T-helper 2 cell (primary cell): ENCODE measurements at places on chromosomes 1 and 21.
A peak's percentile ranks its signal among the peaks of the same experiment; 100 is the strongest.

- DNase-seq: no peak
These were observed at the start of gene CD48 for GRCh38 chr1:160711602-160712311. CD48 (minus strand) TSS chr1:160711822; CDS start chr1:160711763, 59 bp downstream.

DNA sequence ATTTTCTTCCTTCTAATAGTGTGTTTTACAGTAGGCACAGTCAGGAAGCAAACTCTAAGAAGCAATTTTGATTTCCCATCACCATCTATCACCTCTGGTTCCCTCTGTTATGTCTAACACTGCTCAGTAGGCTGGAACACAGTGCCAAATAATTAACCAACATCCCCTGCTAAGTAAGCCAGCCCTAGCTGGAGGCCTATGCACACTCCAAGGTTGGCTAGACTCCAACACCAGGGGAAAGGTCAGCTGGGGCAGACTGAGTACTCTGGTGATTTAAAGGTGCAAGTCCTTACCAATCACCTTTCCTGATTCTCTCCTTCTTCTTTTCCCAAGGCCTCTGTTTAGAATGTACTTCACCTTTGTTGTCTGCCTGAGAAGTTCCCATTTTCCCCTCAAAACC lies 46.5 kb upstream of the BEND5 start:
- DNase-seq: no peak

GRCh38 chr1:90712915-90713730 lies 4.0 kb downstream of the BARHL2 start:
- DNase-seq: no peak

GRCh38 chr1:181640956-181641355 lies 157.6 kb downstream of the CACNA1E start:
- no peak for DNase-seq

DNA sequence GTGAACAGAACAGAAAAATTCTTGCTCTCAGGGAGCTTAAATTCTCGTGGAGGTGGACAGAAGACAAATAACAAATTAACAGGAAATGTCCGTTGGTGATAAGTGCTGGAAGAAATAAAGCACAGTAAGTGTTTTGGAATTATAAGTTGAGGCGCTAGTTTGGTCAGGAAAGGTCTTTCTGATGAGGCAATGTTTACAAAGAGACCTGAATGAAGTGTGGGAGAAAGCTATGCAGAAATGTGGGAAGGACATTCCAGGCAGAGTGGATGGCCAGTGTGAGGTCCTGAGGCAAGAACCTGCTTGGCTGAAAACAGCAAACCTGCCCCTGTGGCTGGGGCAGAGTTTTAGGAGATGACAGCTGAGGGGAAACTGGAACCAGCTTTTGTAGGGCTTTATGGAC lies 23.3 kb downstream of the NGF start:
- DNase-seq: no peak

DNA sequence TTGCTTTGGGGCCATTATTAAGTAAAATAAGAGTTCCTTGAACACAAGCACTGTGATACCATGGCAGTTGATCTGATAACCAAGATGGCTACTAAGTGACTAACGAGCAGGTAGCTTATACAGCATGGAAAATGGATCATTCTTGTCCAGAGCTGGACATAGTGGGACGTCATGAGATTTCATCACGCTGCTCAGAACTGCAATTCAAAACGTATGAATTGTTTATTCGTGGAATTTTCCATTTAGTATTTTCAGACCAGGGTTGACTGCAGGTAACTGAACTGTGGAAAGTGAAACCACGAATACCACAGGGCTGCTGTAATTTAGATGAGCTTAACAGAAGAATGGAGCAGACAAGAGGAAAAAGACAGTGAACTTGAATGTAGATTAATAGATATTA lies 38.9 kb downstream of the CCDC18 start:
- DNase-seq: no peak

- DNase-seq: no peak
These were observed 13.9 kb downstream of the TIAM1 start for GRCh38 chr21:31330144-31330483.

- DNase-seq: peak; percentile 36
These were observed 837 bp downstream of the FOXD3 start for GRCh38 chr1:63322944-63323864.

- no peak for DNase-seq
These were observed 28.9 kb downstream of the FAF1 start for GRCh38 chr1:50930965-50931737.
